ENCODE measurements at places on chromosomes 5 and 9.

GRCh38 chr5:88875341-88876234, 7.4 kb downstream of the MEF2C start:
- DNase-seq: no peak

DNA sequence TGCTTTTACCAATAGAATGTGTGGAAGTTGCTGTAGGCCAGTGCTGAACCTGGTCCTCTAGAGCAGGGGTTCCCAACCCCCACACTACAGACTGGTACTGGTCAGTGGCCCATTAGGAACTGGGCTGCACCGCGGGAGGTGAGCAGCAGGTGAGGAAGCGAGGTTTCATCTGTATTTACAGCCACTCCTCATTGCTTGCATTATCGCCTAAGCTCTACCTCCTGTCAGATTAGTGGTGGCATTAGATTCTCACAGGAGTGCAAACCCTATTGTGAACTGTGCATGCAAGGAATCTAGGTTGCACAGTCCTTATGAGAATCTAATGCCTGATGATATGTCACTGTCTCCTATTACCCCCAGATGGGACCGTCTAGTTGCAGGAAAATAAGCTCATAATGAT, 6.1 kb upstream of the CCDC152 start:
- DNase-seq: no peak

DNA sequence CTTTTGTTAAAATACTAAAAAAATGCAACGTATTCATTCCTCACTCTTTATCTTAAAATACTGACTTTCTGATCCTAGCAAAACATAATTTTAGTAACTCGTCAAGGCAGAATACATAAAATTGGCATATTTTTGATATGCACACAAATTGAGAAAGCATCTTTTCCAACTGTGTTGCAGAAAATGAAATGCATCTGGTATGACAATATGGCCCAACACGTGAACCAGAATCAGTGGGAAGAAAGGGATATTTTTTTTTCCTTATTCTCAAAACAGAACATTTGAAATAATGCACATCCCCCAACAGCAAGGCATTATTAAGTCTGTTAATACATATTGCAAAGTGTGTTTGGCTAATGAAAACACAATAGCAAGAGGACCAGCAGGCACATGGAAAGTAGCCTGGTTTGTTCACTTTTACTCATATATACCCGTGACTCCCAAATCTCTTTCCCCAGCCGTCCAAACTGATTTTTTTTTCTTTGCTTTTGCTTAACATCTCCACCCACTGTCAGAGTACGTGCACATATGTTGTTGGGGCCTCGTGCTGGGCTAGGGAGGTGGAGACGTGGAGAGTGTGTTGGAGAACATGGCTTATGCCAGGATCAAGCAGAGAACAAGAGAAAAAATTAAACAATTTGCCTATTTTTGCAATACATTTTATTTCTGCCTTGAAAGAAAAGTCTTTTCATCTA, 4.3 kb downstream of the MCTP1 start:
- DNase-seq: peak; percentile 29

DNA sequence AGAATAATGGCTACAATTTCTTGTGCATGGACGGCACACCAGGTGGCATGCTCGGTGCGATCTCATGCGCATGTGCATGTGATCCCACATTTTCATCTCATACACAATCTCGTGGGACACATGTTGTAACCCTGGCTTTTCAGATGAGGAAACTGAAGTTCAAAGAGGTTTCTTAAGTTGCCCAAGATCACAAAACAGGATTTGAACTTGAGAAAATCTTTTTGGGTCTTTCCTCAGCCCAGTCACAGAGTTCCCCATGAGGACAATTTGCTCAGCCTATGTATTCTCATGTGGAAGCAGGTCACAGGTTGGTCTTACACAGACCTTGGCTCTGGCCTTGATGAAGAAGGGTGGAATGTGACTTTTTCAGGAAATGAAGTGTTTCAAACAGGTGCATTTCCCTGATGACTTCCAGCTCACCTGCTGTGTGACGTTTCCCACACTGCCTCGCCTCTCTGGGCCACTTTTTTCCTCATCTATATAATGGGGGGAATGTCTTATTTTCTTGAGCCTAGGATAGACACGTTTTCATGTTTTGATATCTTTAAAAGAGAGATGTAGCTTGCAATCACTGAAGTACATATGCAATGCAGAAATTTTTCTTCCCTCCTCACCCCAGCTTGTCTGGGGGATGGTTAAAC, 7.1 kb upstream of the ORM1 start:
- DNase-seq: no peak

DNA sequence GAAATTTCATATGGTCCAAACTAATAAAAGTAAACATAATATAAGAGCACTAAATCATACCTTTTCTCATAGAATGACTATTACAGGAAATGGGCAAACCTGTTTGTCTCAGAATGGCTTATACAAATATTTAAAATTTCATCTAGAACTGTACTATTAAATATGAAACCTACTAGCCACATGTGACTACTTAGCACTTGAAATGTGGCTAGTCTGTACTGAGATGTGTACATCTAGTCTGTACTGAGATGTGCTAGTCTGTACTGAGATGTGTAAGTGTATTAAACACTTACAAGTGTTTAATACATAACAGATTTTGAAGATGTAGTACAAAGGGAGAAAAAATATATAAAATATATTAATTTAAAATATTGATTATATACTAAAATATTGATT, 22.4 kb downstream of the ABITRAM start:
- DNase-seq: no peak

GRCh38 chr5:177133853-177134696, 502 bp downstream of the NSD1 start:
- DNase-seq: peak; percentile 66

DNA sequence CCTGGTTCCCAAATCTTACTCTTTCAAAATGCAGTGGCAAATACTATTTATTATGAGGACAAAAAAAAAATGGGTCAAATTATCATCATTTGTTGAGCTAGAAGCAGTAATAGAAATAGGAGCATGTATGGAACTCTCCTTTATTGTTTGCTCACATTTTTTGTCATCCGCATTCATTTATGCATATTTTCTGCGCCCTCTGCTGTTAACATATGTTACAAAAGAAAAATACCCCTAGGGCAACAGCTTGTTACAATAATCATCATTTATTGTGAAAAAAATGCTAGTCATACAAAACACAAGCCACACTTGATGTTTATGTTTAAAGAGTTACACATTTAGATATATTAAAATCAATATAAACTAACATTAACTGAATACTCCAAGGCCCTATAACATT, 328.2 kb downstream of the TUSC1 start:
- DNase-seq: no peak

DNA sequence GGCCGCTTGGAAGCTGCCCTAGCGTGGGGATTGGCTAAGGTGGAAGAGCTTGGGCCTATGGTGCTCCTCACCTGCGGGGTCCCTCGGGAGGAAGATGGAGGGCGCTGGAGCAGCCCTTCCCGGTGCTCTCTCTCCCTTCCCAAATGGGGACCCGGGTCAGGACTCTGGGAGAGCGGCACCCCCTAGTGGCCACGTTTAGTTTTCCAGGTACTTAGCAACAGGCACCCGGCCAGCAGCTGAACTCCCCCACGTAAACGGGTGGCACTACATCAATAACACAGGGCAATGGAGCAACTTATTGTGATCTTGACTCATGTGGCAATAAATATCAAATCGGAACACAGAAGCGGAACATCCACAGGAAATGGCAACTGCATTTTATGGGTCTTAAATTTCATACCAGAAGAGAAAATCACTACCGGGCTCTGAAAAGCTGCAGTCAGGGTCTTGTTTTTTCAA, 316.6 kb downstream of the AGTPBP1 start:
- peak; percentile 37 for DNase-seq

GRCh38 chr5:139806111-139806510, 10.5 kb downstream of the PSD2 start:
- peak; percentile 29 for DNase-seq

GRCh38 chr9:126461608-126462007, 135.0 kb downstream of the MVB12B start:
- DNase-seq: no peak

DNA sequence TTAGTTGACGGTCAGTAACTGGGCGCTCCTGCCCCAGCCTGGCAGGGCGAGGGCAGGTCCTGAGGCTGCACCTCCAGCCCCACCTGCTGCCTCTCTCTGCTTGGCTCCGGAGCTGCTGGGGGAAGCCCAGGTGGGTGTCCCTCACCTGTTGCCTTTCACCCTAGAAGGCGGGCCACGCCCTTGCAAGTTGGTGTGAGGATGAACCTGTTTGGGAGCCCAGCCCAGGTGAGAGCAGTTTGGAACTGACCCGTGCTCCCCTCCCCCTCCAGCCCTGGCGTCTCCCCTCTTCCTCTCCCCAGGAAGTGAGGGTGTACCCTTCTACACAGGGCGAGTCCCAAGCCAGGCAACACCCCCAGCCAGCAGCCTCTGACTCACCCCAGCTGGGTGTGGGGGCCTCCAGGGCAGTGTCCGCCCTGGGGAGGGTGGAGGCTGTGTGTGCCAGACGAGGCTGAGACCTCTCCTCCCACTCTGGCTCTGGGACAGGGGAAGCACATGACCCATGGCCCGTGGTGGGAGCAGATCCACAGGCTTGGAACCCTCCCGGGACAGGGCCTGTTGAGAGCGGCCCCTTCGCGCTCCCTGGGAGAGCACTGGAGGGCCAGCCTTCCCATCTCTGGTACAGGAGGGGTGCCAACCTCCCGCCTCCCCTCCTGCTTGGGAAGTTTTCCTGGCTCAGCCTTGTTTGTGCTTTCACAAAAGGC, 10.4 kb downstream of the LRRC8A start:
- DNase-seq: peak; percentile 91

DNA sequence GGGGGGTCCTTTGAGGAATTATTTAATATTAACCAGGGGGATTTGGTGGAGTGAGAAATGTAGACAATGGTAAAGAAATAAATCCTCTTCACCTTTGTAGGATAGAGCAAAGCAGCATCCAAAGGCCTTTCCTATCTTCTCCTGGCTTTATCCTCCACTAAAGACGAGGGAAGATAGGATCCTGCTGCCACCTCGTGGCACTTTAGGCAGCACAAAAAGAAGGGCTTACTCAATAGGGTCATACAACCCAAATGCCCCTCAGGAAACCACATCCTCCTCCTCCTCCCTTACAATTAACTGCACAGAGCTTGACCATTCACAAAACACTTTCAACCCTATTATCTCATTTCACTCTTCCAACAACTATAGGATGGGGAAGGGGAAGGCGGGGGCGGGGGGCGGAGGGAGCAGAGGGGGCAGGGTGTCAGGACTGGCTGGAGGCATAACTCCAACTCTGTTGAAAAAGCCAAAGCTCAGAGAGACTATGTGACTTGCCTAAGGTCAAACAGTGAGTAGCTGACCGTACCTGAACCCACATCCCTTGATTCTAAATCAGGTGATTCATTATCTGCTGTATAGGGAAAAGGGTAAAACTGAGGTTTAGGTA, 45.4 kb upstream of the MYOT start:
- no peak for DNase-seq

GRCh38 chr5:126676195-126676624, 75.5 kb downstream of the PHAX start:
- DNase-seq: peak; percentile 16

- DNase-seq: no peak
Observed at GRCh38 chr9:89724659-89725058, 119.8 kb downstream of the GADD45G start.

GRCh38 chr5:34450338-34450737, 205.8 kb upstream of the RAI14 start:
- no peak for DNase-seq

DNA sequence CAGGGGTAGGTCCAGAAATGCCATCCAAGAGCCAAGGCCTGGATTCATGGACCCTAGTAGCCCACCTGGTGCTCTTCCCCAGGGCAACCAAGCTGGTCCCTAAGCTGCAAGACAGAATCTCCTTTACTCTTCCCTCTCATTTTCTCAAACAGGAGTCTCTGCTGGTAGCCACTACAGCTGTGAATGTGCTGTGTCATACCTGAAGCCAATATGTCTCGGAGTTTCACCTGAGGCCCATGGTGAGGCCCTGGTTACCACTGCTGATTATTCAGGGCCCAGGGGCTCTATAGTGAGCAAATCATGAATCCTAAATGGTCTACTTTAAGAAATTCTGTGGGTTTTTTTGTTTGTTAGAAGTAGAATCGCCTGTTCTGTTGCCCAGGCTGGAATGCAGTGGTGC, 15.9 kb downstream of the CDK7 start:
- DNase-seq: no peak

GRCh38 chr5:65194871-65195270, 286.8 kb downstream of the ADAMTS6 start:
- no peak for DNase-seq

DNA sequence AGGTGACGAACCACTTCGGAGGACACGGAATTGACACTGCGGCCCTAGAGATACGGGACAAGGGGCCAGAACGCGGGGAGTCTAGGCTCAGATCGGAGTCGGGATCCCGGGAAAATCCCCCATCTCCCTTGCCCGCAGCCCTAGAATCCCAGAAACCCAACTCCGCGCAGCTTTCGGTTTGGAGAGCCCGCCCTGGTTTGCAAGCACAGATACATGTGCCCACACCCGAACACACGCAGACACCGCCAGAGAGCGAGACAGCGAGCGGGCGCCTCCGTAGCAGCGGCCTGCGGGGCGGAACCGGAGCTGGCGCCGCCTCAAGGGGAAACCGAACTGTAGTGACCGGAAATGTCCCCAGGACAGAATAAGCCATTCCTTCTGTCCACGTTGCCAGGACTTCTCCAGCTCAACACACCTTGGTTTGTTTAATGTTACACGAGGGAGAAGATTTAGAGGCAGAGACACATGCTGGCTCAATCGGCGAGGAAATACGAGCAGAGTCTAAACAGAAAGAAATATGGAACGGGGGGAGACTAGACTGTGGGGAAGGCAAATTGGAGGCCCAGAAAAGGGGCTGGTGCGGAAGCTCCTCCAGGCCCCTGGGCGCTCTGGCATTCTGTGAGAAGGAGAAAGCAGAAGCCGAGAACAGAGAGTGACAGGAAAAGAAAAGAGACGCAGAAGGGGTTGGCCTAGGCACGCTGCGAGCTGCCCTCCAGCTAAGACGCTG, 2.9 kb upstream of the PAX5 start:
- DNase-seq: no peak

DNA sequence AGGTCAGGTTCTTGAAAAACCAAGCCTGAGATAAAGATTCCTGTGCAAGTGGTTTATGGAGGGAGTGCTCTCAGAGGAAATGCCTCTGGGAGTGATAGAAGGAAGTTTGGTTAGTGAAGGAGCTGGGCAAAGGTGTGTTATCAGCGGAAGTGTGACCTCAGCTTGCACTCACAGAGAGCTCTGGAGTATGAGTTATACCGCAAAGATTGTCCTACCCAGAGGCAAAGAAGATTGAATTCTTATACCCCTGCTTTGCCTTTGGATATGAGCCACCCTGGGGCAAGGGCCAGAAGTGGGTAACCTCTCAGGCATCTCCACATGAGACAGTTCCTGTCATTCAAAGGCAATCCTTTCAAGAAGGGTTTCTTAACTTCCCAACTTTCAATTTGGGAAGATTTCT, 145.6 kb downstream of the MUSK start:
- DNase-seq: no peak

- DNase-seq: no peak
Observed at GRCh38 chr5:136020383-136021015, 8.3 kb upstream of the TGFBI start.

- DNase-seq: no peak
Observed at GRCh38 chr5:157514974-157515373, 55.0 kb downstream of the NIPAL4 start.

GRCh38 chr9:114811966-114812636, 6.3 kb upstream of the TNFSF15 start:
- DNase-seq: no peak
